ENCODE measurements at places on chromosomes 2 and 18.

- no peak overlapping the region for H3K4me3 ChIP-seq
- no peaks in the 10 kb centered on the region for H3K27me3 ChIP-seq
- no peak overlapping the region for H3K27ac ChIP-seq
- H3K4me1 ChIP-seq: no peaks in the 10 kb centered on the region
- peak; percentile 17 for DNase-seq
Observed at GRCh38 chr18:66046032-66046602, 295.3 kb downstream of the CDH7 start.

- no peaks in the 10 kb centered on the region for H3K4me1 ChIP-seq
- no peaks in the 10 kb centered on the region for H3K27me3 ChIP-seq
- H3K36me3 ChIP-seq: no peaks in the 10 kb centered on the region
- no peak overlapping the region for H3K27ac ChIP-seq
Observed at GRCh38 chr18:59063912-59064311, 75.8 kb upstream of the SEC11C start.

DNA sequence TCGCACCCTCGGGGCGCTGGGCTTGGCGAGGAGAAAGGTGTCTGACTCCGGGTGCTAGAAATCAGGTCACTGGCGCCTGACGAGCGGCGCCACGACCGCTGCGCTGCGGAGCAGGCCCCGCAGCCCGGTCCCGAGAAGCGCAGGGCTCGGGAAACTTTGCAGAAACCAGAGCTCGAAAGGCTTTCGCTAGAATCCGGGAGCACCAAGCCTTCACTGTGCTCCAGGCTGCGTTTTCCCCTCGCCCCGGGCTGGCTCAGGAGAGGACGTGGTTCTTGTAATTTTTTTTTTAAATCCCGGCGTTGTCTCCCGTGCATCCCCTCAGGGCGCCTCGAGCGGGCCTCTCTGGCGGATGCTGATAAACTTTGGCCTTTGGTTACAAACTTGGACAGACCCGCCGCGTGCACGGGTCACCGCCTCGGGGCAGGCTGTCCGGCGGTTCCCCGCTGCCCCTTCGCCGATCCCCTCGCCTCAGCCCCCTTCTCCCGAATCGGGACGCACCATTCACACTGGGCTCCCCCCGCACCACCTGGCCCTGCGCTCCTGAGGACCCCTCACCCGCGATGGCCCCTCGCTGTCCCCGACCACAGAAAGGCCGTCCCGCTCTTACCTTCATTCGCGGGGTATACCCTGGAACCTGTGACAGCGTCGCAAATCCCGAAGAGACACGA is 419 bp downstream of the EPHA4 start:
- no peaks in the 10 kb centered on the region for H3K36me3 ChIP-seq
- H3K27me3 ChIP-seq: no peaks in the 10 kb centered on the region
- H3K4me3 ChIP-seq: peak overlapping the region; percentile 86
- no peaks in the 10 kb centered on the region for H3K4me1 ChIP-seq
- H3K27ac ChIP-seq: peak overlapping the region; percentile 48

- no peaks in the 10 kb centered on the region for H3K4me1 ChIP-seq
- no peak for DNase-seq
- no peaks in the 10 kb centered on the region for H3K36me3 ChIP-seq
Observed at GRCh38 chr2:233468047-233468740, 98.4 kb downstream of the USP40 start.

All from colonic mucosa (tissue), 4 donors.